ENCODE measurements at places on chromosomes 5 and 9. TPM values are rescaled to one million over a fixed set of nuclear protein-coding genes. Genes with fewer than 3 reads are reported as not detected.

GRCh38 chr9:108205276-108205675, 650.5 kb downstream of the ACTL7B start:
- DNase-seq, result no peak

DNA sequence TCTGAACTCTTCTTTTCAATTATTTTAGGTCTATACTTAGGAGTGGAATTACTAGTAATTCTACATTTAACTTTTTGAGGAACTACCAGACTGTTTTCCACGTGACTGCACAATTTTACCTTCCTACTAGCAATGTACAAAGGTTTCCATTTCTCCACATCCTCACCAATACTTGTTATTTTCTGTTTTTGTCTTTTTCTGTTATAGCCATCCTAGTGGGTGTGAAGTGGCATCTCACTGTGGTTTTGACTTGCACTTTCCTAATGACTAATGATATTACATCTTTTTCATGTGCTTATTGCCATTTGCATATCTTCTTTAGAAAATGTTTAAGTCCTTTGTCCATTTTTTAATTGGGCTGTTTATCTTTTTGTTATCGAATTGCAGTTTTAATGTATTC, 136.9 kb upstream of the EGFLAM start:
- no peak for DNase-seq

GRCh38 chr5:7185742-7186141, 210.2 kb upstream of the ADCY2 start:
- DNase-seq, result no peak

DNA sequence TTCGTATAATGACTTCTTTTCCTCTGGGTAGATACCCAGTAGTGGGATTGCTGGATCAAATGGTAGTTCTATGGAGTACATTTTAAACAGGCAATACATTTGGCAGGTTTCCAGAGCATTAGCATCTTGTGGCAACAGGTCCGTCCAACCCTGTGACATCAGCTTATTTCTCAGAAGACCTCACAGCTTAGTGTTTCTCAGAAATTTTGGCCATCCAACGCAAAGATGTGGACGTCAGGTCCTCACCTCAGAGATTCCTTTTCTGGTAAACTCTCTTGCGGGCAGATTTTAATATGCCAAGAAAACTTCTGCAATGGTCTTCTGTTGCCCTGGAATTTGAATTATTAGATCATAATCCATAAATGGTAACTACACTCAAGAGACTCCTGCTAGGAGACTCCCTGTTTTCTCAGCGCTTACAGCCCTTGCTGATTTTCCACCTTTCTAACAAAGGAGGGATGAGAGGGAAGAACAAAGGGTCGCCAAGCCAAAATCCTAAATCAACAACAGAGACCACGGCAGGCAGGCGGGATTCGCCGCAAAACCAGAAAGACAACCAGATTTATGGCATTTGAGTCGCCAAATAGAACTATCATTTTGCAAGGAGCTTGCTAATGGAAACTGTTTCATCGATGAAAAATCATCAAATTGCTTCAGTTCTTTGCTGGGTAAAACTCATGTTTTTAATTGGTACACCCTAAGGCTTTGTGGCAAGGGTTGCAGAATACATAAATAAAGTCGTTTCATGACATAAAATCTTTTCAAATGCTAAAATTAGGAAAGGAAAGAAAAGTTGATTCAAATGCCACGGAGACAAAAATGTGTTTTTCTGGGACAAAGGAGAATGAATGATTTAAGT, 34.1 kb upstream of the PLPP1 start:
- no peak for DNase-seq

- DNase-seq, result no peak
Measured at GRCh38 chr9:17863213-17863883, 284.5 kb downstream of the SH3GL2 start.

- no peak for DNase-seq
Measured at GRCh38 chr5:65882278-65882677, 44.1 kb upstream of the ERBIN start.

DNA sequence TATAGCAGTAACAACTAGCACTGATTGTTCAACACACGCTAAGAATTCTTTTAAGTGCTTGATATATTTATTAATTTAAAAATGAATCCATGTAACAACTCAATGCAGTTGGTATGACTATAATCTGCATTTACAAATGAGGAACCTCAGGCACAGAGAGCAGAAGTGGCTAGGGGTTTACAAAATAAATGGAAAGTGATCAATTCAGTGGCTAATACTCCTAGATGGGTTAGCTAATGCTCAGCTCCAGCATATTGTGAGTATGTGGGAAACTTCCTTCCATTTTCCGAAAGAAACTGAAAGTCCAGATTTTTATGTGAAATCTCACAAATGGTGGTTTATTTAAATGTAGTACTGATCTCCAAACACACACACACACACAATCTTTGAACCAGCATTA, 128.0 kb downstream of the RFX3 start:
- no peak for DNase-seq

- DNase-seq, result no peak
Measured at GRCh38 chr5:143304836-143305475, 98.5 kb downstream of the NR3C1 start.

GRCh38 chr5:148853868-148854267, 27.5 kb downstream of the ADRB2 start:
- no peak for DNase-seq

GRCh38 chr9:95336281-95336680, 18.8 kb upstream of the FANCC start:
- no peak for DNase-seq

- no peak for DNase-seq
Measured at GRCh38 chr9:136825295-136826187, 16.7 kb upstream of the AJM1 start.

- DNase-seq, result no peak
Measured at GRCh38 chr5:60710362-60710761, 10.4 kb upstream of the DEPDC1B start.

DNA sequence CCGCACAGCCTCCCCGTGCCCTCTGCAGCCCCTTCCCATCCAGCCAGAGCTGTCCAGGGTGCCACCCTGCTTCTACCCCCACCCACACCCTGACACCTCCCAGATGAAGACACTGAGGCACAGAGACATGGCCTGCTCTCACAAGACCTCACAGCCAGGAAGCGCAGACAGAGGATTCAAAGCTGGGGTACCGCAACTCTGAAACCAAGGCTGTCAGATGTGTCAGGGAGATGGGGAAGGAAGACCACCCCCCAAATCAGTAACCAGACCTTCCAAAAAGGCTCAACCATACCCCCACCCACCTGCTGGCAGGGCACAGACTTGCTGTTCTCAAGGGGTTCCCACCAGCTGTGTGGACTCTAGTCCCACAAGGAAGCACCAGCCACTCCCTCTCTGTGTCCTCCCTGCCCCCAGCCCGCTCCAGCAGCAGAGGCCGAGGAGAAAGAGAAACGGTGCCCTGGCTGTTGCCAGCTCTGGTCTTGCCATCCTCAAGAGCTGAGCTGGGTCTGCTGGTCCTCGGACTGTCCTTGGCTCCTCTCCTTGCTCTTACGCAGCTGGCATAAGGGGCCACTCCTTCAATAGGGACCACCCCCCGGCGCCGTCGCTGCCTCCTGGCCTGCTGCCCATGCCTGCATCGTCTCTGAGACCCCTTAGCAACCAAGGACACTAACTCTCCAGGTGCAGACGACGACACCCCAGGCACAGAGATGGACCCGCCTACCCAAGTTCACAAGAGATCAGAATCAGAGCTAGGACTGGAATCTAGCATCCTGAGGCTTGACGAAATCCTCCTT, 699 bp downstream of the AKNA start:
- DNase-seq, result no peak

DNA sequence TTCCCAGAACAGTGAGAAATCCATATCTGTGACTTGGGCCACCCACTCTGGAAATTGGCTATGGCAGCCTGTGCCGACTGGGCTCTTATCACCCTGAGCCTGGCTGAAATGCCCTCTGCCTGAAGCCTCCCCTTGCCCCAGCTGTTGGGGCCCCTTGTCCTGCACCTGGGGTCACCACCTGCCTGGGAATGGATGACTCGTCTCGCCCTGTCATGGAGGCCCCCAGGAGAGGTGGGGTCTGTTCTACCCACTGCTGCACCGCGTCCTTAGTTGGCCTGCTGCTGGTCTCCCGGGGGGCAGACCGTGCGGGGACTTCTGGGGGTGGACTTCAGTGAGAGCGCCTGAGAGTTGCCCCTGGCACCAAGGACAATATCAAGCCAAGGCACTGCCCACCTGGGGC, 46.6 kb upstream of the COL5A1 start:
- DNase-seq, result no peak

DNA sequence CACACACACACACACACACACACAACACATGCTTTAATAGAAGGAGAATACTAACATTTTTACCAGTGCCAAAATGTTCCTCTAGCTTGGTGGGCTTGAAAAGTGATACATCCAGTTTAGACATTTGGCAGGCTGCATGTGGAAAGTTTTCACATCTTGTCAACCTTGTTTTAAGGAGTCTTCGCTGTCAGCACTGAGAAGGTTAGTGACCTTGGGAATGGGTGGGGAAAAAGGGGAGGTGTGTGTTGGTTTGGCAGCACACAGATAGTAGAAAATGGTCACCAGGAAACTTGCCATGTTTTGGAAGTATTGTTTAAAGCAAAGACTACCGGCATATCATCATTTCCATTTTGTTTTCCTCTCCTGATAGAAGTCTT, 346.5 kb upstream of the ADAMTSL1 start:
- DNase-seq, result no peak

- no peak for DNase-seq
Measured at GRCh38 chr5:79842006-79842881, 148.8 kb downstream of the MTX3 start.

DNA sequence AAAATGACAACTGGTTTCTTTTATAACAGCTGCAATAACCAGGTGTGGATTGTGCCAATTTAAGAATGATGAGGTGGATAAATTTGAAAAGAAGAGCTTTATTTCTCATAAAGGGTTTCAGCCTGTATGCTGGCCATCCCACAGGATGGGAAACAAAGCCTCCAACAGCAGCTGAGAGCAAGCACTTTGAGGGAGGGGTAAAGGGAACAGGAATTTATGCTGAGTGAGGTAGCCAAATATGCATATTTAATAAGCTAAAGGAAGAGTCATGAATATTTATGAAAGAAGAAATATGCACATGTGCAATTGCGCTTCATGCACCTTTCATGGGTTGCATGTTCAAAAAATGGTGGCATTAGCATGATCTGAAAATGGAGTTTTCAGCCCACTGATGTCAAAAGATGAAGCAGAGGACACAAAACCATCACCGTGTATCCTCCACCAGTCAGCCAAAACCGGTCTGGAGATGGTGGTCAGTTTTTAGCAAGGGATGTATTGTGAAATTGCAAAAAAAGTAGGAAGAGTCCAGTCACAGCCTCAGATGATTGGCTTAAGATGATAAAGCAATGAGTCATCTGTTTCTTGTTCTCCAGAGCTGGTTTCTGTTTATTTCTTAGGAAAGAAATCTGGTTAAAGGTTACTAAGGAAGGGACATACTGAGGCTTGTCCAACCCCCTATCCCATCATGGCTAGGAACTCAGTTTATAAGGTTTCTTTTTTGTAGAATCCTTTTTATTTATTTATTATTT, 47.9 kb downstream of the DEPDC1B start:
- no peak for DNase-seq

DNA sequence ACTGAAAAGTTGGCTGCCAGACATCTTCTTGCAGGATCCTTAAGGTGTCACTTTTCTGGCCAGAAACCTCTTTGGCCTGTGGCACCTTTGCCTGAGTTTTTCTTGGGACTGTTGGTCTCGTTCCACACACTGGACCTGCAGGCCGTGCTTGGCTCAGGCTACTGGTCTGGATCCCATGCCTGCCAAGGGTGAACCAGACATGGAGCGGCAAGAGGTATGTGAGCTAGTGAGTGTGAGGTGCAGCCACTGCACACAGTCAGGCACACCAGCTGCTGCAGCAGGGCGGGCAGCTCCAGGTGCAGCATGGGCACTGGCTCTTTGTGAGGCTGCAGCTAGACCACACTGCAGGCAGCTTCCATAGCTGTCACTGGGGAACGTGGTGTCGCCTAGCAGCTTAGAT, 47.9 kb downstream of the NDUFAF2 start:
- no peak for DNase-seq

- DNase-seq, result no peak
Measured at GRCh38 chr5:105508519-105508918, 1945.9 kb upstream of the NUDT12 start.

- no peak for DNase-seq
Measured at GRCh38 chr5:86626149-86626548, 8.4 kb downstream of the COX7C start.

ATG12 gene
- total RNA-seq, result 29.6 TPM

REXO4 gene
- total RNA-seq, result 34.5 TPM

C5orf22 gene
- 10.6 TPM for total RNA-seq

ASS1 gene
- 228 TPM for total RNA-seq

DNAI1 gene
- total RNA-seq, result not detected

C9orf40 gene
- 4.4 TPM for total RNA-seq

DNAJB5 gene
- total RNA-seq, result 16.5 TPM

CPEB4 gene
- 45.3 TPM for total RNA-seq

NEUROG1 gene
- not detected for total RNA-seq

FOXD4L3 gene
- total RNA-seq, result not detected
